NK-92 treated with Interleukin-12 subunit alpha and Interleukin-12 subunit beta, amount 100 ng/mL, for 24 hours (cell line): ENCODE measurements at places on chromosomes 11 and 22.
A peak's percentile ranks its signal among the peaks of the same experiment; 100 is the strongest.

DNA sequence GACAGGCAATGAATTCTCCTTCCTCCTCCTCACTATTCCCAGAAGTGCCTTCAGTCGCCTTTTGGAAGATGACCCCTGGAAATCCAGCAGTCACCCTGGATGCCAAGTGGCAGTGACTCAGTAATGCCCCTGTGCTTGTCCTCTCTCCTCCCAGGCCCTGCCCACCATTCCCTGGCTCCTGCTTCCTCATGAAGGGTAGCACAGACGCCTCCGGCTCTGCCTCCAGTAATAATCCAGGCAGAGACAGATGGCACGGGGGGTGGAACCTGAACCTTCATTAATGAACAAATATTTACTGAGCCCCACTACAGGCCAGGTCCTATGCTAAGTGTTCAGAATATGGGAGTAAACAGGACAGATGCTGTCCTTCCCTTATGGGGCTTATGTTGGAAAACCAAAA, 23.2 kb downstream of the SYT13 start:
- no peak for DNase-seq

GRCh38 chr11:121626507-121626875, 173.7 kb upstream of the SORL1-AS1 start:
- DNase-seq: no peak

GRCh38 chr11:70517988-70518907, 119.9 kb downstream of the CTTN start:
- DNase-seq: no peak

DNA sequence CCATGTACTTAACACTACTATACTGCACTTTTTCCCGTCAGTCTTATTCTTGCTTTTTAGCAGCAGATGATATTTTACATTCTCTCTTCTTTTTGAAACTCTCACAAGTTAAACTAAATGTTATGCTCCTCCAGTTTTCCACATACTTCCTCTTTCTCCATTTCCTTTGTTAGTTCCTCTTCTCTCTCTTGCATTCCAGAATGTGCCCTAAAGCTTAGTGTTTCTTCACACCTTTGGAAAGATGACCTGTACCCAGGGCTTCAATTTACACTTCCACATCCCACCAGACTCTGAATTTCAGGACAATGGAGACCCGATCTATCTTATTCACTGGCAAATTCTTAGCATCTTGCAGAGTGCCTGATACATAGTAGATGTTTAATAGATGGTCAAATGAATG, 51.8 kb downstream of the APIP start:
- DNase-seq: no peak

GRCh38 chr11:77113382-77114088, 10.9 kb downstream of the OMP start:
- no peak for DNase-seq

- DNase-seq: no peak
These were observed 2.3 kb downstream of the RASL10A start for GRCh38 chr22:29313126-29313575.

DNA sequence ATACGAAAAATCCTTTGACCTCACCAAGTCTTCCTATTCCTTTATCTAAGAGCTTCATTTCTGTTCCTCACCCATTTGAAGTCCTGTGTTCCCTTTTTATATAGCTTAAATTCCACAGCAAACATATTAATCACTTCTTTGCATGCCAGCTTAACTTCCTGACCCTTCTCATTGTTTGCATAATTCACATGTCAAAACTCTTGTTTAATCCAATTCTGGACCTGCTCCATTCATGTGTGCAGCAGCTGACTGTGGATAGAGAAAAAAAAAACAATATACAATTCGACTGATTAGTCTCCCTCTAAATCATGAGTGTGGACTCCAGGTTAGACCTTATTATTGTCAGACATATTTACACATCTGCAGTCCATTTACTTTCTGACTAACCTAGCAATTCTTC, 991.2 kb upstream of the TENM4 start:
- DNase-seq: no peak

DNA sequence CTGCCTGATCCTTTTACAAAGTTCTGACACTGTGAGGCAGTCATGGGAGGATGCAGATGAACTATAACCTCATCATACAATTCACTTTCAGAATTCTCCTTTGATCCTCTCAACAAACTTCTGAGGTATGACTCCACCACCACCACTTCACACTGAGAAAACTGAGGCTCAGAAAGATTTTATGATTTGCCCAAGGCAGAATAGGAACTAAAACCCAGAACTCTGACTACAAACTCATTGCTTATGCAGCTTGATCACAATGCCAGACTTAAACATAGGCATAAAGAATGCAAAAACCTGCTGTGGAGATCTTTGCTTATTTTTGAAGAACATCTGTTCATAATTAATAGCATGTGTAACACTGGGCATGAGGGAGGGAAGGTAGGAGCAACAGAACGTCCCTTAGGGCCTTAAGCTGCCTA, 20.4 kb downstream of the FAM168A start:
- DNase-seq: no peak

GRCh38 chr11:71212871-71213559, 39.4 kb downstream of the SHANK2 start:
- no peak for DNase-seq

- no peak for DNase-seq
These were observed 12.9 kb upstream of the ARFGAP3 start for GRCh38 chr22:42869888-42870480.

GRCh38 chr11:94658888-94659287, 91.7 kb downstream of the PIWIL4 start:
- no peak for DNase-seq

DNA sequence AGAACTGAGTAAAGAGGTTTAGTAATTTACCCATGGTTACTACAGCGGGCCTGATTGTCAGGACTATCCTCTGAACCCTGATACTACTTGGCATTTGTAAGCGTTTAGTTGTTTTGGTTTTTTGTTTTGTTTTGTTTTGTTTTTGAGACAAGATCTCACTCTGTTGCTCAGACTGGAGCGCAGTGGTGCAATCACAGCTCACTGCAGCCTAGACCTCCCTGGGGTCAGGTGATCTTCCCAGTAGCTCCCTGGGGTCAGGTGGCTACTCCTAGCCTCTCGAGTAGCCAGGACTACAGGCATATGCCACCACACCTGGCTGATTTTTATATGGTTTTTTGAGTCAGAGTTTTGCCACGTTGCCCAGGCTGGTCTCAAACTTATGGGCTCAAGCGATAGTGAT, 118.6 kb downstream of the WNT11 start:
- no peak for DNase-seq

- no peak for DNase-seq
These were observed 223.4 kb upstream of the PITPNB start for GRCh38 chr22:28142361-28142961.

DNA sequence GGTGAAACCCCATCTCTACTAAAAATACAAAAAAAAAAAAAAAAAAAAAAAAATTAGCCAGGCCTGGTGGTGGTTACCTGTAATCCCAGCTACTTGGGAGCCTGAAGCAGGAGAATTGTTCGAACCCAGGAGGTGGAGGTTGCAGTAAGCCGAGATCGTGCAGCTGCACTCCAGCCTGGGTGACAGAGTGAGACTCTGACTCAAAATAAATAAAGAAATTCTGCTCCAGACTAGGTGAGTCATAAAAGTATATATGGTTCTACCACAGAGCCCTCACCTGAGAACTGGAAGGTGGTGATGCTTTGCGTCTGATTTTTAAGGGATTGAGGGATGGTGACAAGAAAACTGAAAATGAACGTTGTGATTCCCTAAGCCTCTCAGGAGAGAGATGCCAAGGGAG, 58.4 kb downstream of the NTM start:
- DNase-seq: no peak

DNA sequence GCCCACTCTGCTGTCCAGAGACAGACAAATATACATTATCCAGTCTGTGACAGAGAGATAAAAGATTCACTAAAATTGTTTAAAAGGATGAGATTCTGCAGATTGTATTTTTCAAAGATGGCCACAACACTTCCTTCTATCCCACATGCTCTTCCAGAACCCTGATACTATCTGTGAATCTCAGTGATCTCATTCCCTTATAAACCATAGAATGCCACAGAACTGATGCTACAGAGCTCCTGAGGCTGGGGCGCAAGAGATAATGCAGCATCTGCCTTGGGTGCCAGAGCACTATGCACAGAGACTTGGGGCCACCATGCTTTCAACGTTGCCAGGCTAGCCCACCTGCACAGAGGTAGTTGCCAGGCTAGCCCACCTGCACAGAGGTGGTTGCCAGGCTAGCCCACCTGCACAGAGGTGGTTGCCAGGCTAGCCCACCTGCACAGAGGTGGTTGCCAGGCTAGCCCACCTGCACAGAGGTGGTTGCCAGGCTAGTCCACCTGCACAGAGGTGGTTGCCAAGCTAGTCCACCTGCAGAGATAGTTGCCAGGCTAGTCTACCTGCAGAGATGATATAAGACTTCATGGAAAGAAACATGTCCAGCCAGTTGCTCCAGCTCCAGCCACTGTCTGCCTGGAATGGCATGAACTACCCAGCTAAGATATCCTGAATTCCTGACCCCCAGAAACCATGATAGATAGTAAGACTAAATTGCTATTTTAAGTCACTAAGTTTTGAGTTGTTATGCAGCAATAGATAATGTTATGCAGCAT, 17.6 kb upstream of the SEPTIN5 start:
- DNase-seq: no peak

GRCh38 chr22:17115945-17116565, 5.1 kb downstream of the TMEM121B start:
- no peak for DNase-seq

GRCh38 chr22:29270475-29271271, 2.6 kb downstream of the EWSR1 start:
- no peak for DNase-seq

DNA sequence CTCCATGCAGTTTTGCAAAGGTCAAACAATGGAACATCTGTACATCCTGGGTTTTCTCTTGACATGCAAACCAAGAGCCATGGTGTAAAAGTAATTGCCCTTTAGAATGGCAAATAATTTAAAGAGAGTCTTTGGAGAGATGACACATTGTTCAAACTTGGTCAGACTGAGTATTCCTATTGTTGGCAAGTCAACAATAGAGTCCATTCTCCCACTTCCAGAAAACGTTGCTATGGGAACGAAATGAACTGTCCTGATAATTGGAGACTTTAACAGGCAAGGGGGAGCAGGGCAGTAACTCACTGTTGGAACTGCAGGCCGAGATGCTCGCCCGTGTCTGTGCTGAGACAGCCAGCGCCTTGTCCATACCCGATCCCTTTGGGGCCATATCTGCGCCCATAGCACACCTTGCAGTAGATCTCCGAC, 13.9 kb downstream of the CSRP3 start:
- no peak for DNase-seq

DNA sequence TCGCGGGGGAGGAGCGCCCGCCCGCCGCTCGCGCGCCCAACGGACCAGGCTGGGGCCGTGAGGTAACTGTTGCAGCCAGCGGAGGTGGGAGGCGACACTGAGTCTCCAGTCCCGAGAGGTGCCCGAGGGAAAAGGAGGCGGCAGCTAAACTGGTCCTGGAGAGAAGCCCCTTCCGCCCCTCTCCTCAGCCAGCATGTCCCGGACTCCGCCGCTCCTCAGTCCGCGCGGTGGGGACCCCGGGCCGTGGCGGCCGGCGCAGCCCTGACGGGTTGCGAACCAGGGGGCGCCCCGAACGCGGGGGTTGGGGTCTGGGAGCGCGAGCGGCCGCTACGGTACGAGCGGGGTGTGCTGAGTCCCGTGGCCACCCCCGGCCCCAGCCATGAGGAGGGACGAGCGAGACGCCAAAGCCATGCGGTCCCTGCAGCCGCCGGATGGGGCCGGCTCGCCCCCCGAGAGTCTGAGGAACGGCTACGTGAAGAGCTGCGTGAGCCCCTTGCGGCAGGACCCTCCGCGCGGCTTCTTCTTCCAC, at the start of gene PDE3B:
Gene PDE3B, plus strand, starts transcription at position 108 of the 529 bp plus-strand sequence. Its CDS starts 272 bp downstream, at position 380.
- peak; percentile 82 for DNase-seq

DNA sequence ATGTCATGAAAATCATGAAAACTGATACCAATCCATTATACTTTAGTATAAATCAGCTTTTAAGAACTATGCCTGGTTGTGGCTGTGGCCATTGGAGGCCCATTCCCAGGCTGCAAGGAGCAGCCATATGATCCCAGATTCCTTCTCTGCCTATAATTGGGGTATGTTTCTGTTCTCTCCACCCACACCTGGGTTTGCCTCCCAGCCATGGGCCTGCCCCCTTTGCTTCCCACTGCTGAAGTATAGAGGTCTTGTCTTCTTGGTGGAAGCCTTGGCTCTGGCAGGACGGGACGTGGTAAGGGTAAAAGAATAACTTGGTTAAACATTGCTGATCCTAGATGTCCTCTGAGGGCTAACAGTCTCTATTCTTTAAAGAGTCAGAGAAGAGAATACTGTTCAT, 2.4 kb downstream of the MICAL2 start:
- no peak for DNase-seq

GRCh38 chr11:126061707-126062678, 673 bp downstream of the CDON start:
- no peak for DNase-seq

DNA sequence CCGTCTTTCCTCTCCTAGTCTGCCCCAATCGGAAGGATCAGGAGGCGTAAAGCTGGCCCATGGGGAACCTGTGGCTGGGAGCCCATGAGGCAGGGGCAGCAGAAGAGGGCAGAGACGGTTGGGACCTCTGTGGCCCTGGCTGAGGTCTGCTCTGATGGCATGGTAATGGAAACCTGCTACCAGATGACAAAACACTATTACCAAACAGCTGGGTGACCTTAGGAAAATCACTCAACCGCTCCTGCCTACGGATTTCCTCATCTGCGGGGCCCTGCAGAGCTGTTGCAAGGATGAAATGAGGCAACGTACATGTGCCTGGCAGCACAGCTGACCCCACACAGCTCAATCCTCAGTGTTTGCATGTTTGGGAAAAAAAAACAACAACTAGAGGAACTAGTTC, 4.6 kb downstream of the AP5B1 start:
- no peak for DNase-seq

DNA sequence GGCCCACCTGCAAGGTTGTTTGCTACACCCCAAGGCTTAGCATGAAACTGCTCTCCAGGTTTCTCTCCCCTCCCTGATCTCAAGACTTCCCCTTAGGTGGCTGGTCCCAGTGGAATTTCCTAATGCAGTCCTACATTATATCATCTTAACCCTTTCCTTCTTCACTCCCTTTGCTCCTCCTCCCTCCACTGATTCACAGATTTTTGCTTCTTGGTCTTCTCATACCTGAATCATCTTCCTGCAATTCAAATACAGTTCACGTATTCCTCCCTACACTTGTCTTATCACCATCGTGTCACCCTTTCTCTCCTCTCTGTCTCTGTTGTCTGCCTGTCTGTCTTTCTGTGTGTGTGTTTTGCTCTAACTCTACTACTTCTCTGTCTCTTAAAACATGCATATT, 17.0 kb downstream of the MMP10 start:
- DNase-seq: no peak

GRCh38 chr22:21628386-21629254, 1.2 kb downstream of the YDJC start:
- no peak for DNase-seq
